ENCODE measurements at places on chromosomes 6 and 20.

DNA sequence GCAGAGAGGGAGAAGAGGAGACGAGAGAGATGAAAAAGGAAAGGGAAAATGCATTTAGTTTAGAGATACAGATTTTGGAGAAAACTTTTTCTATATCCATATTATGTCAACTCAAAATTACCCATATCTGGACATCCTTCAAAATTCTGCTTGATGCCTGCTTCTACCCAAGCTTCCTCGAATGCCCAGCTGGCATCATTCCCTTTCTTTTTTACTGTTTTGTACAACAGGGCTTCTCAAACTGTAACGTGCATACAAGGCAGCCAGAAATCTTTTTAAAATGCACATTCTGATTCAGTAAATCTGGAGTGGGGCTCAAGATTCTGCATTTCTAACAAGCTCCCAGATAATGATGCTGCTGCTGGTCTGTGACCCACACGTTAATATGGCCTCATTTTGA is 462.8 kb upstream of the CHD6 start:
- no peak for DNase-seq

DNA sequence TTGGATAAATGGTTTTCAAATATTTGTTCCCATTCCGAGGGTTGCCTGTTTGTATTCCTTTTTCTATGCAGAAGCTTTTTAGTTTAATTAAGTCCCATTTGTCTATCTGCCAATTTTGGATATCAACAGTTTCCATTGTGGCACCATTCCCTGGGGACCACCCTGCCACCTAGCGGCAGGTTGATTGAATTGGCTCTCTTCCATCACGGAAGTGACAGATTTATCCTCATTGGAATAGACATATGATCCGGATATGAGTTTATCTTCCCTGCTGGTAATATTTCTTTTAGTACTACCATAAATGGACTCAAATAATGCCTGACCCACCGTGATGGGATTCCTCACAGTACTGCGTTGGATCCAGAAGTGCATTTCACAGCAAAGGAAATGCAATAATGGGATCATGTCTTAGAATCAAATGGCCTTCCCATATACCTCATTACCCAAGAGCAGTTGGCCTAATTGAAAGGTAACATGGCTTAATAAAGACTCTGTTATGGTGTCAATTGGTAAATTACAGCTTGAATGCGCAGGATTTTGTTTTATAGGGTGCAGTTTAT is 327.0 kb downstream of the BMP2 start:
- no peak for DNase-seq

DNA sequence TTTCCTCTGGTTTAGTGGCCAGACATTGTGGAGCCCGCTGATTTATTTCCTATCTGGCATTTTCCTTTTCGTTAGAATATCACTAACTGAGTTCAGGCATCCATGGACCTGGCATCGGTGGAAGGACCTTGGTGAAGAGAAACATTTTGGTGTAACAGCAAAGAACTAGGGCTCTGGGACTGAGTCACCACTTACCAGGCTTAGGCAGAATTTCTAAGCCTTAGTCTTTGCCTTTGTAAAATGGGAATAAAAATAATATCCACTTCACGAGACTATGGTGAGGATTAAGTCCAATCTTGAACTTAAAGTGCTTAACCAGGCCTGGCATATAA is 42.0 kb upstream of the ENPP1 start:
- no peak for DNase-seq

- DNase-seq: no peak
Measured at GRCh38 chr6:90537027-90537426, 49.8 kb downstream of the MAP3K7 start.

DNA sequence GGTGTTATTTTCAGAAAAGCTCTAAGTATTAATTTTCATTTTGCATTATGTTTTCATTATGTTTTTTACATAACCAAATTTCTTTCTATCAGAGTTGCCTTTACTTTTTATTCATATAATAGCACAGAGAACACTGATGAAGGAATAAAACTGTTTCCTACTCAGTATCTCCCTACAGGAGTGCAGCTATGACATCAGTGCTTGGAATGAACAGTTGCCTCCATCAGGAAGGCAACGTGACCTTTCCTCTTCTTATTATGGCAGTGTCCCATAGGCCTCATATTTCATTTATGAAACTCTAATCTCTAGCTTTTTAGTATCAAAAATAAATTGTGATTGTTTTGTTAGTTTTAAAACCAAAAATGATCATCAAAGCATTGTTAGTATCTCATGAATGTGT is 712.8 kb downstream of the CD109 start:
- no peak for DNase-seq

GRCh38 chr6:74551896-74552295 is 654.0 kb downstream of the COL12A1 start:
- no peak for DNase-seq

- peak; percentile 31 for DNase-seq
Measured at GRCh38 chr20:45833883-45834796, 541 bp downstream of the SNX21 start.

- DNase-seq: no peak
Measured at GRCh38 chr6:134744301-134744700, 205.6 kb downstream of the ALDH8A1 start.

DNA sequence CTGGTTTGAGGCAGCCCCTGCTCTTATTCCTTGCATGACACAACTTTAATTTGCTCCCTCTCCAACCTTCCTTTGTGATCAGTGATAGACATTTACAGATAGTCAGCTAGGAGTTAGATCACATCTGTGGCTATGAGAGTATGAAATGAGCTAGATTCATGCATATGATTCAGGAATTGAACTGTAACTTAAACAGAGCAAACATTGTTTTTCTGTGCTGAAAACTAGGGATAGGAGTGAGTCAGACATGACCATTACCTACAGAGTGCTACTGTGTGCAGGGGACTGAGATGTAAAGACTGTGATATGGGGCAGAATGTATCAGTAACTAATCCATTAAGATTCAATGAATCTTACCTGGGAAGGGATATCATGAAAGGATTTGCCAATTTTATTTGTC is 279.4 kb upstream of the SPTLC3 start:
- no peak for DNase-seq

DNA sequence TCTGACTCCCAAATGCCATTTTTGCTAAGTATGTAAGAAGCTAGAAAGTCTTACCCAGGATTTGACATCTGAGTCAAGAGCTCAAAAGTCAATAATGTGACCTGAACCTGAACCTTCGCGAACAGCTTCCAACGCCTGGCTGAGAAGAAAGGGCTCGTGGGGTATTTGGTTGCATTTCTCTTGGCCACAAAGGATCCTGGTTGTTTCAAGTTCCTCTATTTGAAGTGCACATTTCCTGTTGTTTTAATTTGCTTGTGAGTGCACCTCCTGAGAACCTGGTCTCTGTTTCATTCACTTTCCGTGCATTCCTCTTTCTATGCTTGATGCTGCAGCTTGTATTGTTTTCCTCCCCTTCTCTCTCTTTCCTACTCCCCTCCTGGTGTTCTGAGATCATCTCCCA is 212.5 kb downstream of the FOXA2 start:
- DNase-seq: no peak

DNA sequence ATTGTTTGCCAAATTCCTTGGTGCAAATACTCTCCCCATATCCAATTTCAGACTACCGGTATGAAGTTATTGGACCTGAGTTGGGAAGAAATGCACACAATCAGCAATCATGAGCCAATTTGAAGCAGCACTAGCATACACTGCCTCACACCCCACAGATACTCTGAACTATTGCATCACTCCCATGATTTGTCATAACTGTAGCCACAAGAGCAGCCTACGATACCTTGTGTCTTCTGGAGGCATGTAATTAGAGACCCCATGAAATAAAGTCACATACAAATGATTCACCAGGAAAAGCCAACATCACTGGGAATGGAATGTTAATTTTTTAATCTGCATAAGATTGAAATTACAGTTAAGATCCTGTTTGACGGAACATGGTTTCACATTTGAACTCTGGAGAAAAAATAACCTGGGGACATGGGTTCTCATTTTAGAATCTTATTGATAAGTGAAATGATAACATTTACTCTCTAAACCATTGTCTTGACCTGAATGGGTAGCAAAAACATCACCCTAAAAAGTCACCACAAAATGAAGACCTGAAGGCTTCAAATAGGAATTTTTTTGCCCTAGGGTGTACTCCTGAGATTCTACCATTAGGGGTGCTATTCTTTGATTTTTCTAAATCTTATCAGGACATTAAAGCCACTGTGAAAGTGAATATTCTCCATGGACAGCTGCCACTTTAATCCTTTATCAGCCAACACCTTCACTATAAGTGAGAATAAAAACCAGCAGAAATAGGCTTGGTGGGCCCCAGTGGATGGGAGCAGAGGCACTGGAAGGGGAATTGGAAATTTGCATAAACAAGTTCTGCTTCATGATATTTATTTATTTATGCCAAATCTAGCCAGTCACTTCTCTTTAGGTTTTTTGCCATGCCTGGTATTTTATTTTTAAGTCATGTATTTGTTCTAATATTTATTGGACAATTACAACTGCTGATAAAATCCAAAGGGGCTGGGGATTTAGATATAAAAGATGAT is 34.5 kb upstream of the HBS1L start:
- DNase-seq: no peak

DNA sequence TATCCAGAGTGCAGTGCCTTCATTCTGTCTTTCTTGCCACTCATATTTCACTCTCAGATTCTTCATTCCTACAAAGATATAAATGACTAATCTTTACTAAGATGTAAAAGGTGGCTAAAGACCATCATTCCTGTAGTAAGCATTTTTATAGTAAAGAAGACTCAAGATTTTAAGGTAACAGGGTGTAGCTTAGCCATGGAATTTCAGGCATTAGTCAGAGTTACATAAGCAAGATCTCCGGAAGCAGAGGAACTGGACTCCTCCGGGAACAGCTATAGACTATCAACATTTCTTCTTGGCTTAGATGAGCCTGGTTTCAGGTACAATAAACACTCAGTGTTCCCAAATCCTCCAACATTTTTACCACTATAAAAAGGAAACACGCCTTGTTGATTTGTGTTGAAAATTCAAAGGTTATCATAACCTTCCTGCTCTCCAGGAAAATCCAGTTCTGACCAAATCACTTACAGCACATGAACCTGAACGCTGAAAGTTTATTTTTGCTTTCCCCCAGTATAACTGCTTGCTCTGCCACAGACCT is 23.7 kb downstream of the SERPINB1 start:
- DNase-seq: no peak

DNA sequence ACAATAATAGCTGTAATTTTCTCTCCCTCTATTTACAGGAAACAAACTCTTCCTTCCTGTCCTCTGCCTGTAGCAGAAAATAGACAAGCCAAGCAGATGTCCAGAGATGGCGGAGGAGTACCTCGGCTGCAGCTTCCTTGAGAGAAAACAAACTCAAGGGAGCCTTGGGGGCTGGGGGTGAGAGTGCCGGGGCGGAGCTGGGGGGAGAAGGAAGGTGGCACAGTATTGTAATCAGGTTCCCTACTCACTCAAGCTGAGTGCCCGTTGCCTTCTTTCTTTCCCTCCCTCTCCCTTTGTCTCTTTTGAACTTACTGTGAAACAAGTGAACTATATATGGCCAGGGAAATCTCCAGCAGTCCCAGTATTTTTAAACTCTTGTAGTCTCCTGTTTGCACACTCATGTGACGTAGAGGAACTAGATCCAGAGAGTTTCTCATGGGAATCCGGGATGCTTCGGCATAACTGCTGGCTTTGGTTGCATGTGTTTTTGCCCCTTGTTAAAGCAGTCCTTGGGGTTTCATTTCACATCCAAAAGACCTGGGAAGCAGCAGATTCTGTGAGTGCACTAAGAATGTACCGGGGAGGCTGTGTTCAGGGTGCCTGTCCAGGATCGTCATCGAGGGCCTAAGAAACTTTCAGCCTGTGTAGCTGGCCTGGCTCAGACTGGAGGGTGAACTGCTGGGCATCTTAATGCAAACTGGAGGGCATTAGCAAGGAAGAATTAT is 44.6 kb upstream of the HDDC2 start:
- DNase-seq: no peak

GRCh38 chr6:92147246-92147645 is 1272.1 kb downstream of the EPHA7 start:
- no peak for DNase-seq

DNA sequence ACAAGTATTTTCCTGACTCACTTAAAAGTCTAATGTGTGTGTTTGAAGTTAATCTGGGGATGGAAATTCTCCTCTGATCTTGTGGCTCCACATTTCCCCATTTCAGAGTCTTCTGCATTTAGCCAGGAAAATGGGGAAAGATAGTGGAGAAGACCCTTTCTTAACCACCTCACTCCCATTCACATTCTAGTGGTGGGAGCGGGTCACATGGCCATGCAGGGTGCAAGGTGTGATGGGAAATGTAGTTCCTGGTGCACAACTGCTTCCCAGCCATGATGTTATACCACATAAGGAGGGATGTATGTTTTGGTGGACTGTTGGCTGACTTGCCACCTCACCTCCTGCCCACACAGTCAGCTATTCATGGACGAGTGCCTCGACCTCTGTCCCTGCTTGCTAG is 61.8 kb downstream of the BANF2 start:
- no peak for DNase-seq

DNA sequence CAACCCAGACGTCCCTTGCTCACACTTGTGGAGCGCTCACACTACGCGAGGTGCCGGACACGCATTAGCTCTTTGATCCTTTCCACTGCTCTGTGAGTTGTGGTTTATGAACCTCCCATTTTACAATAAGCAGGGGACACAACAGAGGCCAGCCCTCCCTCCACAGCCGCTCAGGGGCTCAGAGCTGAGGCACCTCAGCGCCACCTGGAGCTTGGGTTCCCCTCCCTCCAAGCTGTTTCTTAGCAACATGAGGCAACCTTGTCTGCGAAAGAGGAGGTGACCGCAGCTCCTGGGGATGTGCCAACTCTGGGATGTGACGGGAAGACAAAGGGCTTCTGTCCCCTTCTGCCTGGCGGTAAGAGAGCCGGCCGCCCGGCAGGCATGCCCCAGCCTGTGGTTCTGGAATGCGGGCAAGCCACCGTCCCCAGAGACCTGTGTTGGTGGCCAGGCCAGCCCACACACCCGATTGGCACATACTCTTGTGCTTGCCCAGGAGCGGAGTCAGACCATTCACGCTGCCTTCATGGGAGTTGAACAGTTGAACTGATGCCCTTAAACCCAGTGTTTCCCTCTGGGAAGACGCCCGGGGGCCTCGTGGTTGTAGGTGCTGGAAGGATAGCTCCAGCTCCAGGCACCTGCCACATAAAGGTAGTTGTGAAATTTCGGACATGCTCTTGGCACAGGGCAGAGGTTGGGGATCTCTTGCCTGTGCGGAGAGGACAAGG is 44.5 kb downstream of the RBM38 start:
- no peak for DNase-seq

- no peak for DNase-seq
Measured at GRCh38 chr6:163985710-163986109, 571.2 kb downstream of the QKI start.

GRCh38 chr6:105184921-105185320 is 5.1 kb upstream of the POPDC3 start:
- DNase-seq: no peak

DNA sequence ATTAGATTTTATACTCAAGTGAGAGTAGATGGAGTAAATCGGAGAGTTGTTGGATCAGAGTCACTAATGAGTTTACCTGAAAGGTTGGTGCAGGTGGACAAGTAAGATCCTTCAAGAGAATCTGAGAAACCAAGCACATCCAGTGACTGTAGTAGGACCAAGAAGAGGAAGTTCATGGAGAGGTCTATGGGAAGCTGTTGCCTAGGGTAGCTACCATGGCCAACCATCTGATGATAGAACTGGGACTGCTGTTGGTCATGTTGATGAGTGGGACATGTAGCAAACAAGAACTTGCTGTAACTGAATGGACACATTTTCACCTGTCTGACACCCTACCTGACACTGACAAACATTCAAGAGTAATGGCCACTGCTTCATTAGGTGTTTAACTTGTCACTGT is 11.3 kb upstream of the ADGB start:
- DNase-seq: no peak

GRCh38 chr6:43575105-43575771 is 600 bp downstream of the XPO5 start:
- no peak for DNase-seq

GRCh38 chr20:38759106-38759505 is 10.8 kb downstream of the ACTR5 start:
- DNase-seq: no peak
